Adrenal gland (tissue), 19 donors: ENCODE measurements at places on chromosomes 4 and X. TPM values are rescaled to one million over a fixed set of nuclear protein-coding genes. Genes with fewer than 3 reads are reported as not detected.

Gene SPIN2A
- 0.88 TPM for polyA plus RNA-seq

Gene DMRTC1
- polyA plus RNA-seq = 0.46 TPM

Gene PPARGC1A
- 3.2 TPM for polyA plus RNA-seq

Gene CXorf49B
- polyA plus RNA-seq = not detected

Gene PCSK1N
- polyA plus RNA-seq = 297 TPM

Gene GRIA3
- 15.0 TPM for polyA plus RNA-seq

Gene PAGE2
- polyA plus RNA-seq = not detected

Gene RAB33A
- 1.4 TPM for polyA plus RNA-seq

Gene CXCL10
- polyA plus RNA-seq = 3.0 TPM

Gene TRPC5OS
- polyA plus RNA-seq = 0.38 TPM

Gene NXF2B
- polyA plus RNA-seq = not detected

Gene CD40LG
- polyA plus RNA-seq = 0.07 TPM

Gene SSX2B
- not detected for polyA plus RNA-seq

Gene GAGE1
- not detected for polyA plus RNA-seq

Gene KIT
- 0.40 TPM for polyA plus RNA-seq

Gene SPCS3
- polyA plus RNA-seq = 69.8 TPM

Gene NHS
- polyA plus RNA-seq = 10.2 TPM

Gene CRMP1
- 8.4 TPM for polyA plus RNA-seq

Gene FRMD7
- polyA plus RNA-seq = not detected

Gene ASB12
- polyA plus RNA-seq = 0.64 TPM

Gene HSPA4L
- polyA plus RNA-seq = 3.5 TPM

Gene ZMAT1
- polyA plus RNA-seq = 45.4 TPM

Gene GAGE12E
- not detected for polyA plus RNA-seq

Gene TLR2
- polyA plus RNA-seq = 8.7 TPM

Gene MAGEA8
- not detected for polyA plus RNA-seq

Gene S100G
- 0.48 TPM for polyA plus RNA-seq

Gene GIMD1
- not detected for polyA plus RNA-seq

Gene TMSB15C
- 0.90 TPM for polyA plus RNA-seq

Gene TNMD
- 0.67 TPM for polyA plus RNA-seq

Gene NWD2
- polyA plus RNA-seq = 0.04 TPM

Gene CLDN22
- polyA plus RNA-seq = not detected

Gene AFAP1
- 4.9 TPM for polyA plus RNA-seq

Gene RNF175
- polyA plus RNA-seq = 3.1 TPM

Gene CXXC4
- 0.72 TPM for polyA plus RNA-seq
